AG10803 (cell line): ENCODE measurements at places on chromosomes 4 and X.

DNA sequence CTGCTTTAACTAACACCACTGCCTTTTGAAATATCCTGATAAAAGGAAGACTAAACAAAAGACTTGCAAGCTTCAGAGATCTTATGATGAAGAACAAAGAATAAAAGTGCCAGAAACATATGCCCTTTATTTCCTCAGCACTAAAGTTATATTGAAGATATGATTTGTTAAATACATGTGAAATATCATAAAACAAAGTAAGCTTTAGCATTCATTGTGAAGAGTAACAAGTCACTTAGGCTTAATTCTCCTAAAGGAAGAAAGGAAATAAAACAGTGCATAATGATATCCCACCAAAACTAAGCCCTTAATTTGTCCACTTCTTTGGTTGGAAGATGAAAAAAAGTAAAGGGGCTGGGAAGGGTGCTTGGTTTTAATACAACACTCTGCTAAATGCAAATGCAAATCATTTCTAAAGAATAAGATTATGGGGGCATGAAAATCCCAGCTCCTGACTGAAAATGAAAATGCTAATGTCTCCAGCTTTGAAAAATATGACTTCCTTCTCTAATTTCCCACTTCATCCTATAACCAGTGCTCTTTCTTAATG is 227.2 kb downstream of the FAT4 start:
- DNase-seq, result no peak

- DNase-seq, result no peak
These were observed 400 bp upstream of the PAQR3 start for GRCh38 chr4:78939667-78940008.

DNA sequence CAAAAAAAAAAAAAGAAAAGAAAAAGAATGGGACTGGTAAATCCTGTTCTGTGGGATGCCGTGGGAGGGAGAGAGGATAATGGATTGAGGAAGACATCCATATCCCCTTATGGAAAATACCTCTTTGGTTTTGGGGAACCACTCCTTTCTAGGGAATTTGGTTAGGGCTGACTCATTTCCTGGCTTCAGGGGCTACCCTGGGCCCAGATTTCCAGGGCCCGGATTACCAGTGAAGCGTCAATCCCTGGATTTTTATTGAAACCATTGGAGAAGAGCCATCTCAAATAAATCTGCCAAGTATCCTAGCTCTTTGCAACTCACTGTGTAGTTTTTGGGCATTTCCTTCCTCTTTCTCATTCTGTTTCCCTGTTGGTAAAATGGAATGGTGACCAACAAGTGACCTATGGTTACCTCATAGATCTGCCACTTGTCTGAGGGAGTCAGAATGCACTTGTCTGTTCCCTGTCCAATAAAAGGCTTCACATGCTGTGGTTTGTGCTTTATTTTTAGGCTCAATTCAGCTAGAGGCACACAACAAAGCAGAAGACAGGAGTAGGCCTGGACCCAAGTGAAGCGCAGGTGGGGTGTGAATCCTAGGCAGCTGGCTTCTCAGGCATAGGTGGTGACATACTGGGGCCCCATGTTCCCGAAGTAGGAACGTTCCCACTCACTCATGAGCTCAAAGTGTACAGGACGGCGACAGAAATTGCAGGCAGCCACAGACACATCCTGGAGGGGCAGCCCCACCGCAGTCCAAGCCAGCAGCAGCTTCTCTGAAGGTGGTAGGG is 8.6 kb downstream of the APEX2 start:
- DNase-seq, result peak; percentile 24

- peak; percentile 26 for DNase-seq
These were observed 7.6 kb downstream of the DLG3 start for GRCh38 chrX:70452143-70452733.

DNA sequence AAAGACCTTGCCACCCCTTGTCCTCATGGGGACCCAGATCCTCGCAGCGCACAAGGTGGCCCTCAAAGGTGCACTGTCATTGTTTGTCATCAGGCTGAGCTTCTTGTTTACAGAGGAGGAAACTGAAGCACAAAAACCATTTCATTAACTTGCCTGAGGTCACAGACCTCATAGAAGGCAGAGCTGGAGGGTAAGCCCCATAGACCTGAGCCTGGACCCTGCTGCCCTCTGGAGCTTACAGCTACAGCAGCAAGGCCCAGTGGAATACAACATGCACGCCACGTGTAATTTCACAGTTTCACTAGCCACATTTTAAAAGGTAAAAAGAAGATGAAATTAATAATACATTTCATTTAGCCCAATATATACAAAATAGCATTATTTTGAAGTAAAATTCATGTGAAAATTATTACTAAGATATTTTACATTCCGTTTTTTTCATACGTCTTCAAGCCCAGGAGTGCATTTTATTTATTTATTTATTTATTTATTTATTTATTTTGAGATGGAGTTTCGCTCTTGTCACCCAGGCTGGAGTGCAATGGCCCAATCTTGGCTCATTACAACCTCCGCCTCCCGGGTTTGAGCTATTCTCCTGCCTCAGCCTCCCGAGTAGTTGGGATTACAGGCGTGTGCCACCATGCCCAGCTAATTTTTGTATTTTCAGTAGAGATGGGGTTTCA is 8.8 kb downstream of the JAKMIP1 start:
- DNase-seq, result no peak

- DNase-seq, result no peak
These were observed 46.9 kb downstream of the SUPT20HL2 start for GRCh38 chrX:24266996-24267395.

DNA sequence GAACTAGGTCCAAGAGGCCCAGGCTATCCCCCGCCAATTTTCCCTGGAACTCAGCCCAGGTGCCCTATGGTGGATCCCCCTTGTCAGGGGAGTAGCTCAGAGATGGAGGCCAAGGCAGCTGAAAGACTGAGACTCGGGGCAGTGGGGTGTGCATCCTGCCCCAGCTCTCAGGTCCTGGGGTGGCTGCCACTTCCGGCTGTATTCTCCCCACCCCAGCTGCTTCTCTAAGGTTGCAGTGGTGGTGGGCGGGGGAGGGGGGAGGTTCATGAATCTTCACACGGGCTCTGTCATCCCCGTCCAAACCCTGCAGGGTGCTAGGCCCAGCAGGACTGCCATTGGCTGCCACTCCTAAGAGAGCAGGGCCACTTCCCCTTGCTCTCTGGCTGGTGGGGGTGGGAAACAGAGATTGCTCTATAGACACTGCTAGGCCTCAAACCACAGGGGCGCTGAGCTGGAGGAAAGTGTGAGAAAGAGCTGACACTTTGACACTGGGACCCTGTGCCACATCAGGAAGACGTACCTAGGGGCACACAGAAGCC is 1.5 kb downstream of the SASH3 start:
- DNase-seq, result no peak
